Activated CD4-positive, alpha-beta memory T cell treated with anti-CD3 and anti-CD28 coated beads, Interleukin-2, amount 10 ng/mL, durations not matched to agents 7 days and 5 days (primary cell): ENCODE measurements at places on chromosomes 2 and 18. TPM values are rescaled to one million over a fixed set of nuclear protein-coding genes. Genes with fewer than 3 reads are reported as not detected.

GRCh38 chr2:224034017-224034416, 5.1 kb downstream of the SERPINE2 start:
- H3K4me1 ChIP-seq, result peaks cover 14% of the 10 kb centered on the region
- no peaks in the 10 kb centered on the region for H3K36me3 ChIP-seq
- H3K27me3 ChIP-seq, result peaks cover 35% of the 10 kb centered on the region
- no peak for DNase-seq
- H3K4me3 ChIP-seq, result no peak overlapping the region

- no peaks in the 10 kb centered on the region for H3K27me3 ChIP-seq
- DNase-seq, result no peak
- no peak overlapping the region for H3K27ac ChIP-seq
- peaks cover 9% of the 10 kb centered on the region for H3K4me1 ChIP-seq
- no peak overlapping the region for H3K4me3 ChIP-seq
Observed at GRCh38 chr2:8159211-8159965, 522.5 kb upstream of the ID2 start.

- no peaks in the 10 kb centered on the region for H3K4me1 ChIP-seq
- H3K36me3 ChIP-seq, result no peaks in the 10 kb centered on the region
- H3K4me3 ChIP-seq, result no peak overlapping the region
- no peaks in the 10 kb centered on the region for H3K27me3 ChIP-seq
Observed at GRCh38 chr2:120915670-120916069, 180.0 kb downstream of the GLI2 start.

FBXO48 gene
- 5.4 TPM for total RNA-seq

RAPH1 gene
- 1.3 TPM for total RNA-seq

CD28 gene
- 194 TPM for total RNA-seq
